ENCODE measurements at places on chromosomes 4 and X.

DNA sequence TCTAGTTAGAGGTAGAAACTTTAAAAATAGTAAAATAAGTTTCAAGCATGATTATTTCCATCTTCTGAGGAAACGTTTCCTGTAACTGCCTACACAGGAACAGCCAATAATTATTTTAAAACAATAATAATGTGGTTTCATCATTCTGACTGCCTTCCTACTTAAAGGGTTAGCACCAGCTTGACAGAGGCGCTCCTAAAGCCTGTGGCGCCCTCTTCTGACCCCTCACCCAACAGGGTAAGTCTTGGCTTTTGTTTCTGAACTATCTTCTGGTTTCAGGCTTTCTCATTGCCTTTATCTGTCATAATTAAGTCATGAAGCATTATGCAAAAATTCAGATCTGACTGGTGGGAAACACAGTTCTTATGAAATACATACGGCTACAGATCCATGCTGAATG, 96.7 kb downstream of the ITM2A start:
- peak; percentile 65 for DNase-seq

DNA sequence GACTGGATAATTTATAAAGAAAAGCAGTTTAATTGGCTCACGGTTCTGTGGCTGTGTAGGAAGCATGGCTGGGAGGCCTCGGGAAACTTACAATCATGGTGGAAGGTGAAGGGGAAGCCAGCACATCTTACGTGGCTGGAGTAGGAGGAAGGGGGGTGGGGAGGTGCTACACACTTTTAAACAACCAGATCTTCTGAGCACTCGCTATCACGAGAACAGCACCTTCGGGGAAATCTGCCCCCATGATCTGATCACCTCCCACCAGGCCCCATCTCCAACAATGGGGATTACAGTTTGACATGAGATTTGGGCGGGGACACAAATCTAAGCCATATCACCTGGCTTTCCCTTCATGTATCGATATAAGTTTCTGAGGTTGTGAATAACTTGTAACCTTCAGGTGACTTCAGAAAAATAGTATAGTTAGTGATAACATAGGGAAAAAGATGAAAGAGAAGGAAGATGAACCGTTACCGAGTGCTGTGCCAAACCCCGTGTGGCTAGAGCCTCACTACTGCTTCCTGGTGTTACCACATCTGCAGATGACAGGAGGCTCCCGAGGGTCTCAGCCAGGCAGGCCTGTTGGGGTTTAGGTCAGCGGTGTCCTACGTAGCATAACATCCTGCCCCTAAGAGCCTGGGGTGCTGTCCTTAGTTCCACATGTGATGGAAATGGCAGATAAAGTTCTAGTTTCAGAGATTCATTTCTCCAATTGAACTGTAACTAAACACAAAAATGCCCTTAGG, 103.5 kb downstream of the TNIP2 start:
- peak; percentile 51 for DNase-seq

DNA sequence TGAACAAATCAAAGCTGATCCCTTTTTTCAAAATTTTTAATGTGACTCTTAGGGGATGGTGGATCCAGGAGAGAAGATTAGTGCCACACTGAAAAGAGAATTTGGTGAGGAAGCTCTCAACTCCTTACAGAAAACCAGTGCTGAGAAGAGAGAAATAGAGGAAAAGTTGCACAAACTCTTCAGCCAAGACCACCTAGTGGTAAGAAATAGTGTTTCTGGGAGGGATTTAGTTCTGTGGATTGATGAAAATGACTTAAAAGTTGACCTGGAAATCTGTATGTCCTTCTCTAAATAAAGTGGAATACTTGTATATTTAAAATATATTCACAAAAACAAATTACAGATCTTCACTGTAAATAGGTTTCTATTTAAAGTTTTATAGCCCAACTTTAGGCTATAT, 29.2 kb downstream of the NUDT9 start:
- no peak for DNase-seq

DNA sequence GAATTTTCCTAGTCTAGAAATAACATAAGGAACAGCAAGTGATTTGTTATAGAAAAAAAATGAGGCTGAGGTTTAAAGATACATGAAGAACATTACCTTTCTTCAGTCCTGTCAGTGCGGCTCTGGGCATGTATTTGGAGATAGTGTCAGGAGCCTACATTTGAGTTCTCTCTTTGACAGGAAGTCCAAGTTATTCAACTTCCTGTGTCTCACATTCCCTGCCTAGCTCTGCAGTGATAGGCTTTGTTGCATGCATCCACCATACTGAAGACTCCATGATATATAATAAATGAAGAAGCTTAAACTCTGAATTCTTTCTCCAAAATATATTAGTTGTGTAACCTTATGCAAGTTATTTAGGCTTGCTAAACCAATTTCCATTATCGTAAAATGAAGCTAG, 148.7 kb downstream of the RELL1 start:
- no peak for DNase-seq

GRCh38 chrX:153637121-153638040, 9.6 kb upstream of the DUSP9 start:
- DNase-seq, result peak; percentile 32

- DNase-seq, result no peak
Measured at GRCh38 chr4:24303926-24304325, 280.4 kb downstream of the DHX15 start.

GRCh38 chr4:56708146-56708545, 27.1 kb upstream of the HOPX start:
- no peak for DNase-seq

DNA sequence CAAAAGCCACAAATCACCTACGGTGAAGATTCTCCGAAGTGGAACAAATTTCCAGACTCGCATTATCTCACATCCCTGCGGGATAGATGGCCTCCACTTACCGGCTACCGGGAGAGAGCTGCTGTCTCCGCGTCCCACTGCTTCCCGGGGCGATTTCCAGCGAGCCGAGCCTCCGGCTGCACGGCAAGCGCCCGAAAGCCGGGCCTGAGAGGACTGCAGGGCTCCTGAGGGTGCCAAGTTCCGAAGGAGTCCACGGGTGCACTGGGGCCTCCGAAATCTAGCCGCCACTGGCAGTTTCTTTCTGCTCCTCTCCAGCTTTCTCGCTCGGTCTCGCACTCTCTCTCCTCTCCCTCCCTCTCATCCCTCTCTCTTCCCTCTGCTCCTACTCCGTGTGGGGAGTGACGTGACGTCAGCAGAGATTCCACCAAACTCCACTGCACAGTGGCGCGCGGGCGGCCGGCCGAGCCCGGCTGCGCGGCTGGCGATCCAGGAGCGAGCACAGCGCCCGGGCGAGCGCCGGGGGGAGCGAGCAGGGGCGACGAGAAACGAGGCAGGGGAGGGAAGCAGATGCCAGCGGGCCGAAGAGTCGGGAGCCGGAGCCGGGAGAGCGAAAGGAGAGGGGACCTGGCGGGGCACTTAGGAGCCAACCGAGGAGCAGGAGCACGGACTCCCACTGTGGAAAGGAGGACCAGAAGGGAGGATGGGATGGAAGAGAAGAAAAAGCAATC, 14.0 kb upstream of the PITX2 start:
- no peak for DNase-seq

- no peak for DNase-seq
Measured at GRCh38 chrX:104195489-104196084, 29.3 kb downstream of the FAM199X start.

GRCh38 chr4:78753091-78753490, 23.1 kb upstream of the BMP2K start:
- no peak for DNase-seq

GRCh38 chrX:46695491-46695890, 63.4 kb downstream of the SLC9A7 start:
- DNase-seq, result no peak

DNA sequence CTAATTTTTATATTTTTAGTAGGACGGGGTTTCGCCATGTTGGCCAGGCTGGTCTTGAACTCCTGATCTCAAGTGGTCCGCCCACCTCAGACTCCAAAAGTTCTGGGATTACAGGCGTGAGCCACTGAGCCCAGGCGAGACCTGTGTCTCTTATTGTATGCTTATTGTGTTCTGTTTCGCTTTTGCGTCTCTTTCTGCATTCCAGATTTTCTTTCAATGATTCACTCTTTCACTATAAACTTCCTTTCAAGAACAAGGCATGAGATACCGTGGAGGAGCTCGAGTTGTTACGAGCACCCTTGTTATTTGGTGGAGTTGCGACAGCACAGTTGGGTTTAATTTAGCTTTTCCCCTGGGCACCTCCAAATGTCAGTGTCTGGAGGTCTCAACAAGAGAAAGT, 366.7 kb upstream of the FAT1 start:
- no peak for DNase-seq

DNA sequence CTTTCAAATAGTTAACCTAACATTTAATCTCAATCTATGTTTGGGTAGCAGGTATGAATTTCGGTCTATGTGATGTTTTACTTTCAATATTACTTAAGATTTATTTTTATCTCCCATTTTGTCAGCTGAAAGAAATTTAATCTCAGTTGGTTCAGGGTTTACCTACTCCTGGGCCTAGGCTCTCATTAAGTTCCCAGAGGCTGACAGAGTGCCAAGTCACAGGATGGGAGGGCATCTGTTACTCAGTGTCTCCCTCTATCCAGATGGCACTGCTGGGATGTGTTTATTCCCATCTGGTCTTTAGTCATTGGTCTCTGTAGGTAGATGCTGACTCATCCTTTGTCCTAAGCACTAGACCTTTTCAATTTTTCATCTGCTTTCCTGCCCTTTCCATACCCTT, 129.4 kb upstream of the ARSJ start:
- DNase-seq, result no peak

DNA sequence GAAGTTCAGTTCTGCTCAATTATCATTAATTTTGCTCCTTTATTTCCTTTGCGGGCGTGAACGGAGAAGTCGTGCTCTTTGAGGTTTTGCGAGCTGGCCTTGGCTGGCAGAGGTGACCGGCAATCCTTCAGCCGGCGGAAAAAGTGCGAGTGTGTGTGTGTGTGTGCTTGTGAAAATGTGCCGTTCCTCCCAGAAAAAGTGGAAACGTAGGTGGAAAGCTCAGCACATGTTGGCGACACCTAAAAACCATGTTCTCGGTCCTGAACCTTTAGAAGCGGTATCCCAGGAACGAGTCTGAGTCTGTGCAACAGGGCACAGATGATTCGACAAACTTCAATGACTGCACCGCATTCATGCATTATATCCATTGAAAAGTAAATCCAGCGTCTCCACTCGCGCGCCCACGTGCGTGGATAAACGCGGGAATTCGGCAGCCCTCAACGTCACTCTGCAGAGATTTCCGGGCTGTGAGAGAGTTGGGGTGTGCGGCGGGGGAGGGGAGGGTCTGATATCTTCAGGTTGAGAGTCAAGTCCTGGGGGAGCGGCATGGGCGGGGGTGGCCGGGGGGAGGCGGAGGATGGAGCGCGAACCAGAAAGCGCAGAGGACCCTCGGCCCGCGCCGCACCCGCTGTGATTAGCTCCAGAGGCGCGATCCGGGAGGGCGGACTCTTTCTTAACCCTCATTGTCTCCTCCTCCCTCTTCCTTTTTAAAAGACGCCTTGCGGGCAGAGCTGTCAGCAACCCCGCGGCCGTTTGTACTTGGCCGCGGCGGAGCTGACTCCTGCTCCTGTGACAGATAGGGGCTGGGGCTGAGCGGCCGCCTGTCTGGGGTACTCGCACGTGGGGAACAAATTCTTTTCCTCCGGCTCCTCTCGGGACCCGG, at the start of gene SHISA3:
Gene SHISA3, plus strand, starts transcription at position 737 of the 883 bp plus-strand sequence. CDS start 569 bp downstream, outside the sequence.
- DNase-seq, result no peak

- DNase-seq, result no peak
Measured at GRCh38 chr4:21699446-21699845, 249.1 kb downstream of the KCNIP4 start.

DNA sequence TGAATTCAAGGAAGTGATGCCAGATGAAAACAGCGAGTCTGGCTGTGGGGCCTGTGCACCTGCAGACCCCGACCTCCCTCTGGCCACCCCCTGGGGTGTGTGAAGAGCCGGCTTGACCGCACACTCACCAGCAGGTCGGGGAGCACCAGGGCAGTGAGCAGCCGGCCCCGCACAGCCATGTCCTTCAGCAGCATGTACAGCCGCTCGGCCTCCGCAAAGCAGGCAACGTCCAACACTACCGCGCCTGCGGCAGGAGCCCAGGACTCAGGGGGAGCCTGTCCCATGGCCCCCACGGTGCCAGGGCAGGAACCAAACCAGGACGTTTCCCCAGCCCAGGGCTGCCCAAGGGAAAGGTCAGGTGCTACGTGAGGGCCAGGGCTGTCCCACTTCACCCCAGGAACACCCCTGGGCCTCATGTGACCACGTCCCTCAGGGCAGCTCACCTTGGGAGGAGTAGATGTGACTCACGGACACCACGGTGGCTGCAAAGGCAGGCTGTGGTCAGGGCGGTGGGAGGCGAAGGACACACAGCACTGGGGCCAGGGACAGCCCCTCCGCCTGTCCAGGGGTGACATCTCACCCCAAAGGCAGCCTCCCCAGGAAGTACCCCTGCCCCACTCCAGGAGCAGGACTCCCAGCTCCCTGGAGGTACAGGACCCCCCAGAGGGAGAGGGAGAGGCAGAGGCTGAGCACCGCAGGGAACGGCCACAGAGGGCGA, 8.2 kb downstream of the DGKQ start:
- no peak for DNase-seq

GRCh38 chr4:8606476-8606875, 13.9 kb downstream of the CPZ start:
- DNase-seq, result no peak

- DNase-seq, result no peak
Measured at GRCh38 chr4:54167508-54167907, 61.6 kb upstream of the PDGFRA start.
